ENCODE measurements at places on chromosomes 5 and 9.
A peak's percentile ranks its signal among the peaks of the same experiment; 100 is the strongest.

DNA sequence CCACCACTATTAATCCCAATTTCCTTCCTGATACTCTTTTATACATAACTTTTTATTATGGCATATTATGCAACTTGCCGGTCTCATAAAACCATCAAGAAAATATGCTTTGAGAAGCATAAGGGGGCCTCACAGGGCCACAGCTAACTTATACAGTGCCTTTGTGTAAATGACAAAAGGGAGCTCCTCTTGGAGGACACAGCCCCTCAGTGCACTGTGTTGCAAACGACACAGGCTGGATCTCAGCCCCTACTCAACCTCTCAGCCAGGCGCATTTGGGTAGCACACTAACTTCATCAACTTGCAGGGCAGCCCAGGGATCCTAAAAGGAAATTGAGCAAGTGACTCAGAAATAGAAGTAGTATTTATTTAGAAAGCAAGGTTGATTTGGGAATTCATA lies 35.4 kb downstream of the RIGI start:
- DNase-seq: no peak

DNA sequence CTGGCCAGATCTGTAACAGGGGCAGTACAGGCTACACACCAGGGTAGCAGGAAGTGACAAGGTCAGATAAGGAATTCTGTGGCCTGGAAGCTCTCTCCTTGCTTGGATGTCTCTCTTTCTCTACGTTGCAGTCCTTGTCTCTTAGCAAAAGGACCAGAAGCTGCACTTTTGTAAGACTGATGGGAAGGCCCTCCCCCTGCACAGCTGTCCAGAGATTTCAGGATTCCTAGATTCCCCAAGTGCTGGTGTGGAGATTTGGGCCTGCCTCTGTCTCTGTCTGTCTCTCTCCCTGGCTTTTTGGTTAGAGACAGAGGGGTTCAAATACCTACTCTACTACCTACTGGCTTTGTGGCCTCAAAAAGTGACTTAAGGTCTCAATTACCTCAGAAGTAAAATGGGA lies 10.0 kb upstream of the CNTFR start:
- DNase-seq: no peak

GRCh38 chr9:112731971-112732370 lies 14.1 kb upstream of the INIP start:
- no peak for DNase-seq

DNA sequence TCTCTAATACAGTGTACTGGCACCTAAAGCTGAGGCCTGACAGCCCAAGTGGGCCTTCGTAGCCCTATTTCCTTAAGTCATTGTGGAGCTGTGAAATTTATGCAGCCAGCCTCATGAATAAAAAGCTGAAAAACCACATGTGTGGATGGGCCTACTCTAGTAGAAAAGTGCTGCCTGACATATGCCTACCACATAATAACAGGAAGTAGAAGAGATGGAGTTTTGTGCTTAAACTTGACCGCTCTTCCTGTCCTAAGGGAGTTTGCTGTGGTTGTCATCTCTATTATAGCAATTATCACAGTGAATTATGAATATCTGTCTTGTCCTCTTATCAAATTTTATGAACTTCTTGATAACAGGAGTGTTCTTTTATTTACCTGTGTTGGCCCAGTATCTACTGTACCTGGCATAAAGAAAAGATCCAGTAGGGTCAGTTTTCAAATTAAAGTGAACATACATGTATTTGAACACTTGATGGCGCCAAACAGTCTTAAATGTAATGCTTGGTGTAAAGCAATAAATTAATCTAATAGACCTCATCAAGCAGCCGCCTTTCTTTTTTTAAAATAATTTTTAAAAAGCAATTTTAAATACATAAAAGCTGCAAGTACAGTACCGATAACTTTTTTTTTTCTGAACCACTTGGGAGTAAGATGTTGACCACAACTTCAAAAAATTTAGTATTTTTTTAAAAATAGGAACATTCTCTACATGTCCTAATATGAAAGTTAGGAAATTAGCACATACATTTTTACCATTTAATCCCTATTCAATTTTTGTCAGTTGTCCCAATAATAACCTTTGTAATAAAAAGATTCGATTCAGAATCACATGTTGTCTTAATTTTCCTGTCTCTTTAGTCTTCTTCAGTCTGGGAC lies 51.0 kb downstream of the FKTN start:
- peak; percentile 67 for DNase-seq

DNA sequence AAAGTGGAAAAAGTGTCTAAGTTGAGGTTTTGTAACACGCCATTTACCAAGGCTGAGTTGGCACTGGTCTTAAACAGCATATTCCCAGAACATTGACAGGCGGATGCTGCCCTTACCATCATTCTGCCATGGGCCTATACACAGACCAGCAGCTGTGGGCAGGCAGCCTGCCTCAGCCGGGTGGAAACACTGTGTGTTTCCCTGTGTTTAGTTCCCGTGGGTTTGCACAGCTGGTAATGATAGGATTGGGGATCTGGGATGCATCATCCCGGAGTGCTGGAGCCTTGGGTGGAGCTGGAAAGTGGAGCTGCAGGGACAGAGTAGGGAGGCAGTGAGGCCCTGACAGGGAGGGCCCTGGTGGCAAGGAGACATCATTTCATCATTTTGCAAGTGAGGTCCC lies 5.5 kb upstream of the FGD3 start:
- DNase-seq: no peak

GRCh38 chr5:133664422-133664821 lies 52.1 kb upstream of the FSTL4 start:
- no peak for DNase-seq

DNA sequence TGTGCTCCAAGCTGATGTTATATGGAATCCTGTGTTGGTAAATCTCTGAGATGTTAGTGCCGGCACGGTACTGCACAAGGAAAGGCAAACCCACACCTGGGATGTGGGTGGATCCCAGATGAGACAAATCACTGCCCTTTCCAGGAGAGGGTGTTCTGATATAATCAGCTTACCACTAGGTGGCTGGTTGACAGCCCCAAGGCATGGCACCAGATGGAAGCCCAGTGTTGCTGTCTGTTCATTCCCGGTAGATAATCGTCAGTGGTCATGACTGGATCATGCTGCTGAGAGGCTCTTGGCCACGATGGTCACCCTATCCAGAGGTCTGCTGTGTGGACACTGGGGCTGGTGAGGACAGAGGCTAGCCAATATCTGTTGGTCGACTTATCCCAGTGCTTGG lies 184.0 kb downstream of the CACNA1B start:
- no peak for DNase-seq

DNA sequence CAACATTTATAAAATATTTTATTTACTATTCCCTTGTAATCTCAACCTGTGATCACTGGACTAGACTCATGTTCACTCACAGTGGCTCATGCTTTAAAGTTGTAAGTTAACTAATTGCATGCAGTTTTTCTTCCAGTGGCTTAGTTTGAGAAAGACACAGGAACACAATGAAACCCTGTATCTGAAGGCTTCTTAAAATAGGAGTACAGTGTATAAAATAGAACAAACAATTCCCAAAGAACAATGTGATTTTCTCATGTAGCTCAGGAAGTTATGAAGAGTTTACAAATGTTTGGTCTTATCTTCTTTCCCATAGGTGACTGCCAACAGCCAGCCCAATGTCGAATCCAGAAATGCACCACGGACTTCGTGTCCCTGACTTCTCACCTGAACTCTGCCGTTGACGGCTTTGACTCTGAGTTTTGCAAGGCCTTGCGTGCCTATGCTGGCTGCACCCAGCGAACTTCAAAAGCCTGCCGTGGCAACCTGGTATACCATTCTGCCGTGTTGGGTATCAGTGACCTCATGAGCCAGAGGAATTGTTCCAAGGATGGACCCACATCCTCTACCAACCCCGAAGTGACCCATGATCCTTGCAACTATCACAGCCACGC lies 5.9 kb downstream of the RGMB start:
- DNase-seq: no peak

- peak; percentile 72 for DNase-seq
Observed at GRCh38 chr5:61332851-61333320, 828 bp downstream of the ZSWIM6 start.

- DNase-seq: no peak
Observed at GRCh38 chr9:33133186-33133585, 34.0 kb downstream of the B4GALT1 start.

DNA sequence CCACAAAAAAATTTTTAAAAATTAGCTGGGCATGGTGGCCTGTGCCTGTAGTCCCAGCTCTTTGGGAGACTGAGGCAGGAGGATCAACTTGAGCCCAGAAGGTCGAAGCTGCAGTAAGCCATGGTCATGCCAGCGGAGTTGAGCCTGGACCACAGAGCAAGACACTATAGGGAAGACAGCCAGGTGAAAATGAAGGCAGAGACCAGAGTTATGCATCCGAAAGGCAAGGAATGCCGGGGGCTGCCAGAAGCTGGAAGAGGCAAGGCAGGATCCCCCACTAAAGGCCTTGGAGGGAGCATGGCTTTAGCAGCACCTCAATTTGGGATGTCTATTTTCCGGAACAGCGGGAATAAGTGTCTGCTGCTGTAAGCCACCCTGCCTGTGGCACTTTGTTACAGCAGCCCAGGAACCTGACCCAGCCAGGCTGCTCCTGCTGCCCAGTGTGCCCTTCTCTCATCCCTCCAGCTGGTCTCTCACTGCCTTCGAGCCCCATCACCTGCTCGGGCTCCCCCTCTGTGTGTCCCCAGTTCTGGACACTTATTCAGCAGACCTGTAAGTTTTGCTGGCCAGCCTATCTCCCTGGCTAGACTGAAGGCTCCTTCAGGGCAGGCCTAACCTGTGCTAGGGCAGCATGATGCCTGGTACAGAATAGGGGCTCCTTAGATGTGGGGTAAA lies 16.8 kb upstream of the JADE2 start:
- no peak for DNase-seq

DNA sequence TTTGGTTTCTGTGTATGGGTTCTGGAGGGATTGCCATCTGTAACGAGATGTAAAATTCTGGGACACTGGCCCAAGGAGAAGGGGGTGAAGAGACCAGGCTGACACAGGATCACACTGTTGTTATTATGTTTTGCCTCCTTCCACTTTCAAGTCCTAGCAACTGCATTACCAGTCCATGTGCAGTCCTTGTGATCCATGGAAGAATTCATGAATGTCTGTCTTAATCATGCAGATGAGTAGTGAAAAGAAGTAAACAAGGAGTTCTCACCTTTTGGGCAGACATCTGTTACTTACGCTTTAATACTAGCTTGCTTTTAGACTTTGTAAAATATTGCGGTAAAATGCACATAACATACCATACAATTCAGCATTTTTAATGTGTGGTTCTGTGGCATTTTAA lies 18.3 kb downstream of the MEGF10 start:
- no peak for DNase-seq

DNA sequence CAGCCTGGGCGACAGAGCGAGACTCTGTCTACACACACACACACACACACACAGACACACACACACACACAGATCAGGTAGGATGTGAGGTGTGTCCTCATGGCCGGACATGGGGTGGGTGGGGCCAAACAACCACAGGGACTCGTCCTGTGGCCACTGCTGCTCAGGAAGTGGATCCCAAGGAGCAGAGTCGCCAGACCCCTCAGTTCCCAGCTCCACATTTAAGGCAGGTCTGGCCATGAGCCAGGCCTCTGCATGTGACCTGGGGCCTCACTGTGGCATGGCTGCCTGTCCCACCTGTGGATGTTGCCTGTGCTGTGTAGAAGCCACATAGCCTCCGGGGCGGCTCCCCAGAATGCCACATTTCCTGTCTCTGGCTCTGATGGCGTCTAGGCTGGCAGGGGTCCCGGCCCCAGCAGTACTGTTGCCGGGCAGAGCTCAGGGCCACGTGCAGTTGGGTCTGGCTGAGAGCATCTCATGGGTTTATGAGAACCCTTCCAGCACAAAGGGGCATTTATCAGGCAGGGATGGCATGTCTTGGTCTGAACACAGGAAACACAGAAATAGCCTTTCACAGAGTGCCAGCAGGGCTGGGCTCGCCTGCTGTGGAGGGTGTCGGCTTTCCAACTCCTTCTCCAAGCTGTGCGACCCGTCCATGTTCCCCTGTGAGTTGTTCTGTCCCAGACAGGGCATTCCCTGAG lies 9.9 kb upstream of the NINJ1 start:
- no peak for DNase-seq

DNA sequence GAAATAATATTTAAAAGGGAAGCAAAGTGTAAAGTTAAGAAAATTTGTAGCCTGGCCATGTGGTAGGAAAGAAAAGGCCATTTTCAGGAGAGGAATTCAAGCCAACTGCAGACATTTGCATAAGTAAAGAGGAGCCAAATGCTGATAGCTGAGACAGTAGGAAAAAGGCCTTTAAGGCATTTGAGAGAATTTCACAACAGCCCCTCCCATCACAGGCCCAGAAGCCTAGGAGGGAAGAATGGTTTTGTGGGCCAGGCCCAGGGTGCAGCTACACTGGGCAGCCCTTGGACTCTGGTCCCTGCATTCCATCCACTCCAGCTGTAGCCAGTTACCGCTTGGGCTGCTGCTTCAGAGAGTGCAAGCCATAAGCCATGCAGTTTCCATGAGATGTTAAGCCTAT lies 1556.8 kb downstream of the EFNA5 start:
- no peak for DNase-seq

DNA sequence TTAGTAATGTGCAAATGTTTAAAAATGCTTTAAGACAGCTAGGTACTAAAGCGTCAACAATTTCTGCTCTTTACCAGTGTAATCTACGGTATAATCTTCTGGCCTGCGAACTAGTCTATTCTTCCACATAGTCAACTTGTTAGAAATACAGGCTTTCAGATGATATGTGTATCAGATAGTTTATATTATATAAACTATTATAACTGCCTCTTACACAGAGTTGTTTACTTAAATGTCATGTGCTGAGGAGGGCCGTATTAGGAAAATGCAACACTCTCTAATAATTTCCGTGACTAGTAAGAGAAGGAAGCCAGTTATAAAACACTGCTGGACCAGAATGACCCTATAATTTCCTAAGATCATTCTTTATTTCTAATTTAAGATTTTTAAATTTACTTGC lies 63.6 kb downstream of the WDR41 start:
- DNase-seq: no peak

GRCh38 chr5:160198841-160199409 lies 30.4 kb upstream of the FABP6 start:
- DNase-seq: no peak

DNA sequence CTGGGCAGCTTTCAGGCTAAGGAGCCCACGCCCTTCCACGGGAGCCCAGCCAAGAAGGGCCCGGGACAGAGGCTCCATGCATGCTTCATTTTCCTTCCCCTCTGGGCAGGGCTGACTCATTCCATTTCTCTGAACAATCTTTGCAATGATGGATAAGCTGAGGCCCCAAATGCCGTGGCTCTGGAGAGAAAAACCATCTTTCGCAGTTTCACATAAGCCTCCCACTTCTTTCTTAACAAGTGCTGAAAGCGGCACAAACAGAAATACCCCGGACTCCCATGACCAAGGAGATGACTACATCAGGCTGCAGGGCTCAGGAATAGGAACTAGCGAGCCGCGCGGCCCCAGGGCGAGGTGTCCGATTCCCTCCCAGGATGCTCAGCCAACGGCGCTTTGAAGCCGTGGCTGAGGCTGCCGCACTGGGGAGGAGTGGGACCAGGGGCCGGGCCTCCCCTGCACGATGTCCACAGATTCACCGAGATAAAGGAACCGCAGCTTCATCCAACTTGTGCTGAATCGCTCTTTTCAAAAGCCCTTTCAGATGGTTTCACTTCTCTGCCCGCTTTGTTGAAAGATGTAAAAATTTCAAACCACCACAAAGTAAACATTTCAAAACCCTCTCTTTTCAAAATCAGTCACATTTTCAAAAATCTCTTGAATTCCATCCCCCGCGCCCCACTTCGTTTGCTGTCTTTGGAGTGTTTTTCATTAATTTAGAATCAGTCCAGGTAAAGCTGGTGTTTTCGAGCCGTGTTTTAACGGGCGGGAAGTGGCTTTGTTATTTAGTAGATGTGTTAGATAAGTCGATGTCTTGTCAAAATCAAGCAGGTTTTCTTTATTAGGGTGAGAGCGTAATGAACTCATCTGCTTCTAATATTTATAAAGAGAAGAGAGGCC lies 96.5 kb upstream of the LMX1B start:
- DNase-seq: peak; percentile 96

GRCh38 chr5:118211606-118212005 lies 776.7 kb downstream of the DTWD2 start:
- no peak for DNase-seq
